ENCODE measurements at places on chromosomes 13 and 19.

DNA sequence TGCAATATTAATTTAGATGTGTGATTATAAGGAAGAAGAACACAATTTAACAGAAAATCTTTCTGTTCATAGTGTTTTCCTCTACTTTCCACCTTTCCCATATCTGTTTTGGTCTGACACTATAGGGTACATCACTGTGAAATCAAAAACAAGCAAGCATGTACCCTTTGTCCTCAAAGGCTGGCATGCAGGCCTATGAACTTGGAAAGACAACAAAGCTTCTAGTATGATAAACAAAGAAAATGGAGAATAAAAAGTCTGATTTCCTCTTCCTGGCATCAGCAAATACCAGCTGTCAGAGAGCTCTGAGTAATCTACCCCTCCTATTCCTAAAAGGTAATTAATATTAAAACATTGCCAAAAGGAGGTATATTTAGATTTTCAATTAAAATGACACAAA lies 5.6 kb upstream of the NEK3 start:
- no peak for DNase-seq

DNA sequence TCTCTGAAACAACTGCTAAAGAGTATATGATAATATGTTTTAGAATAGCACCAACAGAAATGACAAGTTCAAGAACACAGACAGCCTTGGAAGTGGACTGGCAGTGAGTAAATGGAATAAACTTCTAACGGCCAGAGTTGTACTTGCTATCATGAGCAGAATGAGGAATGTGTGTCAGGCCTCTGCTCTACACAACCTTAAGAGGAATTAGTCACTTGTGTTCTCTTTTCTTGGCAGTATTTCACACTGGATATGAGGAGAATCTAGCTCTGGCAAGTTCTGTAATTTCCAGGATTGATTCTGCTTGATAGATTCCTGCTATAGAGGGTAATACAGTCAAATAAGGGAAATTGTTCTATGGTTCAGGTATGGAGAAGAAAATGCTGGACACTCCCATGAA lies 757.3 kb downstream of the EFNB2 start:
- DNase-seq: no peak

GRCh38 chr19:32676186-32676894 lies 692 bp downstream of the RGS9BP start:
- no peak for DNase-seq

GRCh38 chr19:8577247-8577646 lies at the start of gene MYO1F:
Gene MYO1F, minus strand, starts transcription at chr19:8577442. Its CDS starts 133 bp downstream, at chr19:8577309.
- no peak for DNase-seq

DNA sequence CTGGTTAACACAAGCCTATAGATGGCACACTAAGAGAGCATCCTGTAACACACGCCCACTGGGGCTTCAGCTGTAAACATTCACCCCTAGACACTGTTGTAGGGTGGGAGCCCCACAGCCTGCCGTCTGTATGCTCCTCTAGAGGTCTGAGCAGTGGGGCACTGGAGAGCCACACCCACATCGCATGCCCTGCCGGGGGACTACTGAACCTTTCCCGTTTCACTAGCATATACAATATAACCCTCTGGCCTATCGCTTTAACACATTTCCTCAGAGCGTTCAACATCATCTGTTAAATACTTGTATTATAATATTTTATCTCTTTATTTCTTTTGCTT lies 73.4 kb downstream of the PCDH9 start:
- DNase-seq: no peak

DNA sequence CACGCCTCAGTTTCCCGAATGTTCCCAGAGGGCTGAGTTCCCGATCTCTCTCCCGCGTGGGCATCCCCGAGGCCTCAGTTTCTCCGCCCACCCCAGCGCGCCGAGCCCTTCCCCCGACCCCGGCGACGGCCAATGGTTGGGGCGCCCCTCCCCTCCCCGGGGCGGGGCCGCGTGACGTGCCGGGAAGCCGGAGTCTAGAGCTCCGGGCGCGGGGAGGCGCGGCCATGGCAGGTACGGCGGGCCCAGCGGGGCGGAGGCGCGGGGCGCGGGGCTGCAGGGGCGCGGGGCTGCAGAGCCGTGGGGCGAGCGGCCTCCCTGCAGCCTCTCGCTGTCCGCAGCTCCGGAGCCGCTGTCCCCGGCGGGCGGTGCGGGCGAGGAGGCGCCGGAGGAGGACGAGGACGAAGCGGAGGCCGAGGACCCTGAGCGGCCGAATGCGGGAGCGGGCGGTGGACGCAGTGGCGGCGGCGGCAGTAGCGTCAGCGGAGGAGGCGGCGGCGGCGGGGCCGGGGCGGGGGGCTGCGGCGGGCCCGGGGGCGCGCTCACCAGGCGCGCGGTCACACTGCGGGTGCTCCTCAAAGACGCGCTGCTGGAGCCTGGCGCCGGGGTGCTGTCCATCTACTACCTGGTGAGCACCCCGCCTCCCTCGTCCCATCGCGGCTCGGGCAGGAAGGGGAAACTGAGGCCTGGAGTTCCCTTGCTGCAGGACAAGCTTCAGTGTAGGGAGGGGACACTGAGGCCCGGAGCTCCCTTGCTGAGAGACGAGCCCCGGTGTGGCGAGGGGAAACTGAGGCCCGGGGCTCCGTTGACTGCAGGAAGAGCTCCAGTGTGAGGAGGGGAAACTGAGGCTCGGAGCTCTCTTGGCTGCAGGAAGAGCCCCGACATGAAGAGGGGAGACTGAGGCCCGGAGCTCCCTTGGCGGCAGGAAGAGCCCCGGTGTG lies at the start of gene MPND:
TSS of gene MPND (plus strand) at position 193 of the 938 bp plus-strand sequence. CDS start at position 225, 32 bp downstream.
- DNase-seq: peak; percentile 92

DNA sequence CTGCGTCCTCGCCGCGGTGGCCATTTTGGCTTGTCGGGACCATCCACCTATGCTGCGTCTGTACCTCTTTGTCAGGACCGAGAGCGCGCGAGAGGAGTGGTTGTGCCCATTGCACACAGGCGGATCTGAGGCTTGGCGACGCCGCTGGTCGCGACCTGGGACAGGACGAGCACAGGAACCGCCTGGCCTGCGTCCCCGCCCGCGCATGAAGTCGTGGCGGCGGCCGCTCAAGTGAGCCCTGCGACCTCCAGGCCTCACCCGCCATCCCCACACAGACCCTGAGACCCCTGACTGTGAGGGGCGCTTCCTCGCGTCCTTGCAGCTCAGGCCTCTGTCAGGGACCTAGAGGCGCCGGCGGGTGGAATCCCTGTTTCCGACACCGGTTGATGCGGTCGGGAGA lies 16.8 kb downstream of the ZNF586 start:
- DNase-seq: no peak

DNA sequence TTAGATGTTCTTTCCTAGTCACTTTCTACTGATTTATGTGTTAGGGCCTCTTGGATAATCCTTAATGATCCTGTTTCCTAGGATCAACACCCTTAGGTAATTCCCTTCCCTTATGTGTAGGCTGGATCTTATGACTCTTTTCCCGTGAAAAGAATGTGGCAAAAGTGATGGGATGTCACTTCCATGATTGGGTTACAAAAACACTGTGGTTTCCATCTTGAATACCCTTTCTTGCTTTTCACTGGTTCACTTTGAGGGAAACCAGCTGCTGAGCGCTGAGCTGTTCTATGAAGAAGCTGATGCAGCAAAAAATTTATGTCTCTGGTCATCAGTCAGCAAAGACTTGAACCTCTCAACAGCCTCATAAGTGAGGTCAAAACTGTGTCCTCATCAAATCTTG lies 609.4 kb downstream of the OLFM4 start:
- DNase-seq: no peak

DNA sequence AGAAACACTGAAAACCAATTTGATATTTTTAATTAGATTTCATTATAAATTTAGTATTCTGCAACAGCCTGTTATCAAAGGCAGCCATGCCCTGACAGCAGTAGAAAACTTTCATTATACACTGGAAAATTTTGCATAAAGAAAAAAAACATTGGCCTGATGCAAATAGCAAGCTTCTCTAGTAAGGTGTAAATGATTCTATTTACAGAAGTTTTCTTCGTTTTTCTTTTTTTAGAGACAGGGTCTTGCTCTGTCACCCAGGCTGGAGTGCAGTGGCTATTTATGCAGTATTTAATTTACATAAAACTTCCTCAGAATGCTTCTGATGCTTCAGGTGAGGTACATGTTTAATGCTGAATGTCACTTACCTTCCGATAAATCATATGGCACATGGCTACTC lies 67.0 kb downstream of the ABCC4 start:
- no peak for DNase-seq

DNA sequence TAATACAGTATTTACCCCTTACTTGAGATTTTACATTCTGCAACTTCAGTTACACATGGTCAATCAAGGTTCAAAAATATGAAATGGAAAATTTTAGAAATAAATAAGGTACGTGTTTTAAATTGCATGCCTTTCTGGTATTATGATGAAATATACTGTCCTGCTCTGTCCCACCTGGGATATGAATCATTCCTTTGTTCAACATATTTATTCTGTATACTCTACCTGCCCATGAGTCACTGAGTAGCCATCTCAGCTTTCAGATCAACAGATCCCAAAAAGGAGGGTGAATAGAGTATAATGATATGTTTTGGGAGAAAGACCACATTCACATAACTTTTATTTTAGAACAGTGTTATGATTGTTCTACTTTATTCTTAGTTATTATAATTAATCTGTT lies 37.8 kb downstream of the STOML3 start:
- DNase-seq: no peak

DNA sequence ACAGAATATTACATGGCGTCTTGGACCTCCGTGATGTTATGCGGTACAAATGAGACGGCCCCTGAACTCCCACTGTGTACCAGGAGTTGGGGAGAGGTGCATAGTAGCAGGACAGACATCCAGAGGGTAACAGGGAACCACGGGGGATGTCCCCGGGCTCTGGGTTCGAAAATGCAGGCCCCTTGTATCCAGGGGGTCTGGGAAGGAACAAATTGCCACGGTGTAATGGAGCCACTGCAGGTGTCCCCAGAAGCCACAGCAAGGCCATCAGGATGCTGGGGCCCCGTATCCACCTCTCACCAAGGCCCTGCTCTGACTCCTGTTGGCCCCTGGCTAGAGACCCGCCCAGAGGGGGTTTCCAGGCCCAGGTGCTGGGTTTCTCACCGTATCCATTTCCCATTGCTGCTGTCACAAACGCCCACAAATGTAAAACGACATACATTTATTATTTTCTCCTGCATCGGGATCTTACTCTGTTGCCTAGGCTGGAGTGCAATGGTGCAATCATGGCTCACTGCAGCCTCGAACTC lies 77.8 kb downstream of the INSR start:
- DNase-seq: no peak

GRCh38 chr13:106369091-106369490 lies 166.4 kb downstream of the EFNB2 start:
- DNase-seq: no peak

DNA sequence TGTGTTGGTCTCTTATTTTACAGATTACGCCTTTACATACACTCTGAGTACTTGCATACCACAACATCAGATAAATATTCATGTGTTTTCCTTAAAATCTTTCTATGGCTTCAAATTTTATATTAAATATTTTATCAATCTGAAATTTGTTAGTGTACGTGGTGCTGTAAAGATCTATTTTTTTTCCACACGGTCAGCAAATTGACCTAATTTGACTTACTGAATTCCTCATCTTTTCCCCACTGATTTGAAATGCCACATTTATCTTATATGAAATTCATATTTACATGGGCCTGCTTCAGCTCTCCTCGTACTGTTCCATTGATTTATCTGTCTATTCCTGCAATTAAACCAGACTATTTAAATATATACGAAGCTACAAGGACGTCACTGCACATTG lies 433.8 kb upstream of the ZNF507 start:
- no peak for DNase-seq

- no peak for DNase-seq
Observed at GRCh38 chr13:68199271-68199670, 969.1 kb upstream of the PCDH9 start.

DNA sequence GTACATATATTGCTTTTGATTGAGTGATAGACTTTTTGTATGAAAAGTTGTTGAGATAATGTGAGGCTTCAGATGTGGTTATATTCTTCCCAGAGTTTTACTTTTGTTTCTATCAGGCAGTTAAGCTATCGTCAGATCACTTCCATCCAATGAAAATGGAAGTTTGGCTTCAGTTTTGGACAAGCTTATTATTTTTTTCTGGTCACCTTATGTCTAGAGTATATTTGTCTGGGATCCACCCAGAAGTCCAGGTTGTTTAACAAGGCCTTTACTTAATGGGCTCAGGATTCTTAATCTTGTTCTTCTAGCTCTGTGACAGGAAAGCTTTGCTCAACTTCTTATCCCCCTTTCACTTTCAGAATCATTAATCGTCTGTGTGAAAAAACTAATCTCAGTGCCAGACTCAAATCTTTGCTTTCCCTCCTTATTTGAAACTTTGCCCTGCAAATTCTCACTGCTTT lies 150.9 kb downstream of the PDS5B start:
- no peak for DNase-seq

- peak; percentile 57 for DNase-seq
Observed at GRCh38 chr19:41595258-41595889, 19.4 kb downstream of the CEACAM21 start.

- DNase-seq: no peak
Observed at GRCh38 chr19:48059331-48059730, 15.5 kb upstream of the CABP5 start.

GRCh38 chr13:45162194-45162593 lies 38.7 kb downstream of the KCTD4 start:
- no peak for DNase-seq

GRCh38 chr13:109867766-109868165 lies 81.4 kb upstream of the IRS2 start:
- DNase-seq: no peak

DNA sequence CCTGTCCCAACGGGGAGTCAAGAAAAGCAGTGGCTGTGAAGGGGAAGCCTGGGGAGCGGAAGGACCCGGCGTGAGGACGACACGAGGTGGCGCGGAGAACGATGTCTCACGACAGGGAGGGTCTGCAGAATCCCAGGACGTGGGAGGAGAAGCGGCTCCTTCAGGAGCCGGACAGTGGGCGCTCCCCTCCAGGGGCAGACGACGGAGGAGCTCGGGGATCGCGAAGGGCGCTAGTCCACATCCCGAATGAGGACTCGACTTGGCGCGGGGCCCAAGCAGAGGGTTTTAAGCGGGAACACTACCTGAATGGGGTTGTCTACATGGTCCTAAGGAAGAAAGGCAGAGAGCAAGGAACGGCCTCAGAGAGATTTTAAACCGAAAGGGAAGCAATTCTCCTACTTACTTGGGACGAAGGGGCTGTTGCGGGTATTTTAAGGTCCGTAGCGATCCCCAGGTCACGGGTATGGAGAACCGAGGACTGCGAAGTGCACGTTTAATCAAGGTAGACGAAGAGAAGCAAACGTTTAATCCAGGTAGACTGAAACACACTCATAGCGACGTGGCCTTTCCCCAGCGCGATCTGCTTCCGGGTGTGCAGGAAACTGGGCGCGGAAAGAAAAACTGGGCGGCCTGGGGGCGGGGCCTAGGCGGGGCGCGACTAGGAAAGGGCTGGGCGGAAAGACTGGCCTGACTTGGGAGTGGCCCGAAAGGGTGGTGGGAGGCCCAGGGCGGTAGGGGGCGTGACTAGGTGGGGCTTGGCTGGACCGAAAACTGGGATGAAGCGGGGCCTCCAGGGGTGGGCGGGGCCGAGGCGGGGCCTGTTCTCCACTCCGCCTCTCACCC lies at the start of gene ZNF841:
TSS of gene ZNF841 (minus strand) at position 594 of the 843 bp plus-strand sequence. CDS start 10,964 bp downstream, outside the sequence.
- DNase-seq: peak; percentile 82

Measured in CD8-positive, alpha-beta T cell (primary cell).